GM04504 (cell line): ENCODE measurements at places on chromosomes 6 and 20.

- no peak for DNase-seq
Observed at GRCh38 chr6:22637782-22638181, 68.4 kb downstream of the HDGFL1 start.

GRCh38 chr20:51327251-51327841 is 215.2 kb downstream of the NFATC2 start:
- DNase-seq: peak; percentile 48

DNA sequence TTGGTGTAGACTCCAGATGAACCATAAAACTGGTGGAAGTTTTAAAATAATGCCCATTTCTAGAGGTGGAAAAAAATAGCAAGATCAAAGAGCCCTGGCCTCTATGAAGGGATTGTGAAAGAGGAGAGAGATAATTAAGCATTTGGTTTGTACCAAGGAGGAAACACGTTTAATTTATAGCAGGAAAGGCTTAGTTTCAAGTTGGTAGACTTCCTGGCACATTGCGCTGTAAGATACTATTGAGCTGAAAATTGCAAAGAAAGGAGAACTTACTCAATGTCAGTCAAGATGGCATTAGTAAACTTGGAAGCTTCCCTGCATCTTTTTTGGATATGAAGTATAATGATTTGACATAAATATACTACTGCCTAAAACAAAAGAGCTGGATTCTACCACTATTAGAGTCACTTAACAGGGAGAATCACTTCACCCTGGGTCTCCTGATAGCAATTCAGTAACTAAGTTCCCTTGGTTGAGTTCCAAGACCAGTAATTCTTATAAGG is 24.4 kb downstream of the MARCKS start:
- no peak for DNase-seq

GRCh38 chr6:39882531-39882899 is 51.7 kb downstream of the MOCS1 start:
- DNase-seq: peak; percentile 59

DNA sequence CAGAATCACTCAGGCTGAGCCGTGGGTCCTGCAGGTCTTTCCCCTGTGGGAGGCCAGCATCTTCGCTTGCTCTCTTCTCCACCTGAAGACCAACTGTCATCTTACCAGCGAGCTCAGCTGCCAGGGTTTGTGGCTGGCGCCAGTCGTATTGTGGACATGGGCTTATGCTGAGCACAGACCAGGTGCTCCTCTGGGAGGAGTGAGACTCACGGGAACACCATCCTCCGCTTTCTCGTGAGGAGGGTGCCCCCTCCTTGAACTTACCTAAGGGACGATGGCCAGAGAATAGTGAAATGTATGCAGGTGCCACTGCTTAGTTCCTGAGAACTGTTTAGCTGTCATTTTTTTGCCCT is 17.1 kb downstream of the WRNIP1 start:
- no peak for DNase-seq

GRCh38 chr6:16570221-16570553 is 191.1 kb downstream of the ATXN1 start:
- no peak for DNase-seq

GRCh38 chr6:112372226-112372806 is 25.2 kb downstream of the RFPL4B start:
- DNase-seq: no peak

GRCh38 chr20:46324379-46324778 is 16.1 kb upstream of the CDH22 start:
- no peak for DNase-seq
